ENCODE measurements at places on chromosomes 2 and 18.
A peak's percentile ranks its signal among the peaks of the same experiment; 100 is the strongest.

DNA sequence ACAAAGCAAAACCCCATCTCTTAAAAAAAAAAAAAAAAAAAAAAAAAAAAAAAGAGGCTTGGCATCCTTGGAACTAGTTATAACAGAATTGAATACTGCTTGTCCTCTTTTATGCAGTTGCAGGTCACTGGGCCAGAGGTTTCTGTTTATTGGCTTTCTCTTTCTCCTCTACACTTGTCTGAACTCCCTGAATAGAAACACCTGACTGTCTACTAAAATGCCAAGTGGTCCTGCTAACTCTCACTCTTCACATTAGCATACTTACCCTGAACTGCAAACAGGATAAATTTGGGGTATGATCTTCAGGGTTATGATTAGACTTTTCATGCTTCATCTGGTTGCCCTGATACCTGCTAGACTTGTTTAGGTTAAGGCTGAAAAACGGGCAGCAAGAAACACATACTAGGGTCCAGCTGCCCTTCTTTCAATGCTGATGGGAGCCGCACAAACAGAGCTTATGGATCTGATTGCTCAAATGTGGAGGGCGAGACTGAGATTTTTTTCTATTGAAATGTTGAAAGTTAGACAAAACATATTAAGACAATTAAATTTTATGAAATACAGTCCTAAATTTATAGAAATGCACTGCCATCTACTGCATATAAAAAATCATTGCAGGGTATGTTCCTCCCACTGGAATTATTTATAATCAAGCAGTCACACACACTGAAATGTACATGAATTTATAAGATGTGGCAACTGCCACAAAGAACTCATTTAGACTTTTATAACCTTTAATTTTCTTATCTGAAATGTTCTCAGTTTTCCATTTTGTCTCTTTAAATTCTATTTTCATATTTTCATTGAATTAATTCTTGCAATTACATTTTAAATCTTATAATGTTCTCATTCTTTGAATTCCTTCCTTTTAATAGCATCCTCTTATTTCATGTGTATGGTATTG lies 40.8 kb downstream of the GTF3C3 start:
- no peak for DNase-seq

DNA sequence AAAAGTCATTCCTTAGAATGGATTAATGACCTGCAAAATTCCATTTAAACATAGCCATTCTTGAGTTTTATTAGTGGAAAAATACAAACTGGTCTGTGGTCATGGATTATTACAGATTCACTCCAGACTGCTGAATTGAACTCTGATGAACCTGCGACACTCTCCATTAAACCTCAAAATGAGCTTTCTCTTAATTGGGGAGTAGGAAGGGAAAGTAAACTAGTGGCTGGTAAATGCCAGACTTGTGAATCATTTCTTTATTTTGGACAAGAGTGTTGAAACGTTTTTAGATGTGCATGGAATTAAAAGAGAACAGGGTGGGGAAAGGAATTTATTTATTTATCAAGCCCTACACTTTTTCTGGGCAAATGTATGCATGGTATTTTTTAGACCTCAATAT lies 321.2 kb upstream of the FANCL start:
- no peak for DNase-seq

GRCh38 chr2:19748073-19748375 lies 153.8 kb downstream of the TTC32 start:
- peak; percentile 70 for DNase-seq

DNA sequence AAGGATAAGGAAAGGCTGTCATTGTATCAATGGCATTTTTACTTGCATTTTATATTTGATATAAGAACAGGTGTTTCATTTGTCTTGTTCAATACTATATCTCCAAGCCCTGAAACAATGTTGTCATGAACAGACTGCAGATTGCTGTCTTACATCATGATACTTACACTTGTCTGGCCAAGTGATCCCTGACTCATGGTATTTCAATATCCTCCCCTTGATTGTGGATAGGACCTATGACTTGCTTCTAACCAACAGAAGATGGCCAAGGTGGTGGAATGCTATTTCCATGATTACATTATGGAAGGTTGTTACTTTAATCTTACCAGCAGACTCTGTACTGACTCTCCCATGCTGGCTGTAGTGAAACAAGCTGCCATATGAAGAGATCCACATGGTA lies 471.1 kb downstream of the CCDC85A start:
- no peak for DNase-seq

GRCh38 chr2:205574001-205574400 lies 108.3 kb upstream of the NRP2 start:
- no peak for DNase-seq

GRCh38 chr18:77896586-77897252 lies 647.1 kb downstream of the GALR1 start:
- peak; percentile 49 for DNase-seq

- no peak for DNase-seq
These were observed 9.5 kb upstream of the SLC35F6 start for GRCh38 chr2:26754539-26754938.

GRCh38 chr2:114022360-114023085 lies 132.6 kb downstream of the ACTR3 start:
- no peak for DNase-seq

- DNase-seq = no peak
These were observed 99.2 kb downstream of the PTPRM start for GRCh38 chr18:7666195-7666776.

DNA sequence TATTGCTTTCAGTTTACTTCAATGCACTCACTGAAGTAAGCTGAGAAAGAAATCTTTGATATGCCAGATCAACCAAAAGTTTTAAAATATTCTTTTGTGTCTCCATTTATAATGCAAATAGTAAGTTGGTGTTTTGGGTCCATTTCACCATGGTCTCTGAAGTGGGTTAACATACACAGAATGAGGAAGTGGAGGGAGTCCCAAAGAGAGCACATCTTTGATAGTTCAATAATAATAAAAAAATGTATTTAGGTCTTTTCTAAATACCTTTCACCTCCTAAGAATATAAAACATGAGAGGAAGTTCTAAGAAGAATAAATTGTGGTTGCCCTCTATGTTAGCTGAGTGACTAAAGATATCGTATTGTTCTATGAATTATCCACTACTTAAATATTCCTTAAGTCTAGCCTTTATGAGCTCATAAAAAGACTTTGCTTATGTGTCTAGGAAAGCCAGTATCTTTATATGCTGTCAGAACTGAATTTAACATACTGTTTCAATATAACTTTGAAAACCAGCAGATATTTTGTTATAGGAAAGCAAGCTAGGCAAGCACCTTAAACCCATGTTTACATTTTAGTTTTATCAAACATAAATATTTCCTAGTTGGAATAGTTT lies 148.7 kb upstream of the ZEB2 start:
- DNase-seq = no peak

- no peak for DNase-seq
These were observed 166.5 kb downstream of the THADA start for GRCh38 chr2:43429369-43429768.

DNA sequence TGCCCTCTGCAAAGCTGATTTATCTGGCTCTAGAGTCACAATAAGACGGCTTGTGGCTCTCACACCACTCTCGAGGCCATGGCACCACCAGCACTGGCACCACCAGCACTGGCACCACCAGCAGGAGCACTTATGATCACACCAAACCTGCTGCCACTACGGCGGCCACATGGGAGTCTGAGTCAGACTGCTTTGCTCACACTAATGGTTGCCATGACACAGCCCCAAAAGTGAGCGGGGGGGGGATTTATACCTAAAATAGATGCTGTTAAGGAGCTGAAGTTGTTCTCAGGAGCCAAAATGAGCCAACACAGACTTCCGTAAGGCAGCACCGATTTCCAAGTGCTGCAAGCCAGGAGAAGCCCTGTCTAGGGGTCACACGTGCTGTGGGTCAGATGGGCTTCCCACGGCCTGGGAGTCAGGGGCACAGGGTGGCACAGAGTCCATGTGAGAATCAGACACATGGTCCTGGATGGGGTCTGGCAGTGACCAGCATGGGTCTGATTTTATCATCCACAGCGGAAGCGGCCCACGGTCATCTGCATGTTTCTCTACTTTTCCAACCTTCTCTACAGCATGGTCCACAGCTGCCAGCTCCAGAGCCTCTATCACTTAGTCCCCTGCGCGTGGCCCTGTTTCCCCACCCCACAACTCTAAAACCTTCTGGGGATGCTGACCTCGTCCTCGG lies 16.7 kb downstream of the DNMT3A start:
- peak; percentile 92 for DNase-seq

DNA sequence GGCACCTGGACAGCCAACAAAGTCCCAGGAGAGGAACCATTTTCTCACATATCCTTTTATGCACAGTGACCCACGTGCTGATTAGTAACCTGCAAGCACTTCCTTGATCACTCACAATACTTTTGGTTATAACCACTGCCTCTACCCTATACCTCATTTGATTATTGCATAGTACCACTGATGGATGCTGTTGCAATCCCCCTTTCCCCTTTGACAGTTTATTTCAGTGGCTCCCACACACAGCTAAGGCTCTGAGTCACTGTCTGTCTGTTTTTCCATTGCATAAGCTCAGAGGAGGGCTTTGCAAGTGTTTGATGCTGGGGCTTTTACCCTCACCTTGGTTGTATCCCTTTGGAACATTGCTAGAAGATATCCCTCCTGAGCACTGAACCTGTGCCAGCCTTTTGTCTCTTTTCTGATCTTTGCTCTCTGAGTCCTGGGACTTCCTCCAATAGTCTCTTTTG lies 101.7 kb upstream of the RBBP8 start:
- DNase-seq = no peak

DNA sequence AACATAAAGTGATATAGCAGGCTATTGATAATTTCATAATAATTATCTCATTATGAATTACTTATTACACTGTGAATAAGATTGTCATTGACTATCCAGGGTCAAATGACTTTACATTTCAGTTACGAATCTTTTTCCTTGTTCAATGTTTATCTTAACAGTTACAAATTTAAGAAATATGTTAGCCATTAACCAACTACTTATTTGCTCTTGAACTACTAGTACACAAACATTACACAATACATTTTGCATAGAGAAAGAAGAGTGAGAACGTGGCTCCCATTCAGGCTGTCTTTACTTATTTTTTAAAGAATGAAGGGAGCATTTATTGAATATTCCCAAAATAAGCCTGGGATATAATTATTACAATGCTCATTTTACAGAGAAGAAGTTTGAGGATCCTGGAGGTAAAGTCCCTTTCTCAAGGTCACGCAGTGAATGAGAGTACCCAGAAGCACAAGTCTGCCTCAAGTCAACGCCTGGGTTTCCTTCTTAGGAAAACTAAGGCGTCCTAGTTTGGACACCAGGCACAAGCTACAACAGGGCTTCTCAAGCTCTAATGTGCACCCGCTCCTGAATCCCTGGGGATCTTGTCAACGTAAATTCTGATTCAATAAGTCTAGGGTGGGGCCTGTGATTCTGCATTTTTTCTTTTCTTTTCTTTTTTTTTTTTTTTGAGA lies 164.2 kb downstream of the FIGN start:
- DNase-seq = no peak

DNA sequence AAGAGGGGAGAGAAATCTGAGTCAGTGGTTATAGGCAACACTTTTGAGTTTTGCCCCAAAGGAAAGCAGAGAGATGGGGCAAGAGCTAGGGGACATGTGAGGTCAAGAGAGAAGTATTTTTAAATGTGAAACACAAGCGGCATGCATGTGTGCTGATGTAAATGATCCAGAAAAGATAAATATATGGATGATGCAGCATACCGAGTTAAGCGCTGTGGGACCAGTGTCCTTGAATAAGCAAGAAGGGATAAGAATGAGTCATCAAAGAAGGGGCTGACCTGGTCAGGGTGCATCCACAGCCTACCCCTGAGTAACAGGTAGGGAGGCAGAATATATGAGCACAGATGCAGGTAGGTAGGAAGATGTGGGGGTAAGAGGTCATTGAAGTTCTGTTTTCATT lies 180.9 kb downstream of the TRABD2A start:
- DNase-seq = no peak

DNA sequence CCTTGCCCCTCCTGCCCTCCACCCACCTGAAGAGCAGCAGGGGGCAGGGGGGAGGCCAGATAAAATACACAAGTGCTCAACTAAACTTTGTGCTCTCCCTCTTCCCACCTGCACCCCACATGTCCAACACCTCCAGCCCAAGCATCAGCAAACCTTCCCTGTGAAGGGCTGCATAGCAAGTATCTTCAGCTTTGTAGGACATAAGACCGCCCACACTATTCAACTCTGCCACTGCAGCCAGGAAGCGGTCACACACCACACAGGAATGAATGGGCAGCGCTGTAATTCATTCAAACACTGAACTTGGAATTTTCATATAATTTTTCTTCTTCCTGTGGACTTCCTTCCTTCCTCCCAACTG lies 27.5 kb downstream of the TFCP2L1 start:
- DNase-seq = no peak

- DNase-seq = no peak
These were observed 50.6 kb upstream of the ITSN2 start for GRCh38 chr2:24410976-24411375.

DNA sequence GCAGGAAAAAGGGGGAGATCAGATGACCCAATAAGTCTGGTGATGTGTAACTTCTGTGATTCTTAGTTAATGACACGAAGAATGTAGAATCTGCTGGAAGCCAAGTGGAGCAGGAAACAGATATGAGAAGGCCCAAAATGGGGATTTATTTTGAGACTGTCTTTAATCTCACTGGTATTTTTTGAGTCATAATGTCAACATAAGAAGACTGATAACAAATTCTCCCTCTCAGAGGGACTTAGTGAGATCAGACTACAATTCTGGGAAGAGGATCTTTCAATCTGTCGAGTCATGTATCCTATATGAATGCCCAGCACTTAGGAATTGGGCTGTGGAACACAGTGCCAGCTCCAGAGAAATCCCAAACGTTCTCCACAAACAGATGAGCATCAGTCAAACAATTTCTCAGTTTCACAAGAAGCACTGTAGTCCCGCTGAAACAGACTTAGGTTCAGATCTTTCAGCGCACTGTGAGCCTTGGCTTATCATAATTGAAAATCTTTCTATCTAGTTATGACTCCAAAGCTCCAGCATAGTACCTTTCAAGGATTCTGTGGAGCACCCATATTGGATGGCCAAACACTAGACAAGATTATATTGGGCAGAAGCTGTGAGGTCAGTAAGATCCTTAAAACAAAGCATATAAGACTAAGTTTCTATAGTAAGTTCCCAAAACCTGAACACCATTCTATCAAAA lies 738.2 kb downstream of the LRP1B start:
- DNase-seq = no peak

GRCh38 chr2:120660771-120661459 lies 74.8 kb upstream of the GLI2 start:
- DNase-seq = peak; percentile 72

GRCh38 chr2:66899648-66900047 lies 464.7 kb downstream of the MEIS1 start:
- DNase-seq = no peak

DNA sequence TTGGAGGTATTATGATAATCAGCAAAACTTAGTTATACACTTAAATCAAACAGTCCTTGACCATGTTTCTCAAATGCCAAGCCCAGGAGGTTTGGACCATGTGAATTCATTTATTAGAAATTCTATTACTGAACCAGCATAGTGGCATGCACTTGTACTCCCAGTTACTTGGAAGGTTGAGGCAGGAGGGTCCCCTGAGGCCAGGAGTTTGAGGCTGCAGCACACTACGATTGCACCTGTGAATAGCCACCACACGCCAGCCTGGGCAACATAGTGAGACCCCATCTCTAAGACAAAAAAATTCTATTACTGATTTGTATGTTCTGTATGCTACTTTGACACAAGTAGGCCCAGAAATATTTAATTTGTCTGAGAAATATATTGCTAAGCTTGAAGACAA lies 43.6 kb upstream of the FZD7 start:
- no peak for DNase-seq

GRCh38 chr2:119803101-119803500 lies 43.4 kb downstream of the PTPN4 start:
- no peak for DNase-seq
